Stimulated activated CD4-positive, alpha-beta T cell treated with anti-CD3 and anti-CD28 coated beads, Interleukin-12 subunit alpha, Interleukin-12 subunit beta, amount 100 ng/mL, for 4 hours (primary cell): ENCODE measurements at places on chromosomes 7 and 10.

GRCh38 chr10:89887406-89887805 is 186.0 kb downstream of the KIF20B start:
- DNase-seq: no peak

GRCh38 chr7:45151967-45152366 is 5.6 kb upstream of the RAMP3 start:
- DNase-seq: no peak

DNA sequence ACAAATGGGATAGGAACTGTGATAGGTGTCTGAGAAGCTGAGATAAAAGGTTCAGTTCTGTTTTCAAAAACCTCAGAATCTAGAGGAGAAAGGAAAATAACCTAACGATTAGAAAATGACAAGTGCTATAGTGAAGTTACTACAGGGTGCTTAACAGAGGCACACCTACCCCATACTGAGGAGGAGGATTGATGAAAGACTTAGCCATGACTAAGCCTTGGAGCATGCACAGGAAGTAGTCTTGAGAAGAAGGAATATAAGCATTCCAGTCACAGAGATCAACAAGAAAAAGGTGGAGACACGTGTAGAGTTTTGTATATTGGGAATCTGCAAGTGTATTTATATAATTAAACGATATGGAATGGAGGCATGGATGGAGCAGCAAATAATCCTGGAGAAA is 1225.5 kb upstream of the CELF2 start:
- no peak for DNase-seq

- DNase-seq: no peak
Measured at GRCh38 chr7:80916770-80917741, 1.8 kb downstream of the SEMA3C start.

GRCh38 chr7:87653178-87653577 is 25.0 kb downstream of the RUNDC3B start:
- no peak for DNase-seq

- no peak for DNase-seq
Measured at GRCh38 chr10:33052915-33053810, 95.1 kb upstream of the ITGB1 start.

GRCh38 chr7:149087376-149087775 is 3.1 kb downstream of the ZNF786 start:
- DNase-seq: no peak

- no peak for DNase-seq
Measured at GRCh38 chr7:100914208-100914878, 18.7 kb upstream of the ACHE start.

GRCh38 chr10:17109046-17109445 is 20.6 kb downstream of the CUBN start:
- no peak for DNase-seq
